ENCODE measurements at places on chromosomes 7 and 10.

GRCh38 chr7:15643000-15643705 lies 43.3 kb downstream of the MEOX2 start:
- DNase-seq, result no peak

DNA sequence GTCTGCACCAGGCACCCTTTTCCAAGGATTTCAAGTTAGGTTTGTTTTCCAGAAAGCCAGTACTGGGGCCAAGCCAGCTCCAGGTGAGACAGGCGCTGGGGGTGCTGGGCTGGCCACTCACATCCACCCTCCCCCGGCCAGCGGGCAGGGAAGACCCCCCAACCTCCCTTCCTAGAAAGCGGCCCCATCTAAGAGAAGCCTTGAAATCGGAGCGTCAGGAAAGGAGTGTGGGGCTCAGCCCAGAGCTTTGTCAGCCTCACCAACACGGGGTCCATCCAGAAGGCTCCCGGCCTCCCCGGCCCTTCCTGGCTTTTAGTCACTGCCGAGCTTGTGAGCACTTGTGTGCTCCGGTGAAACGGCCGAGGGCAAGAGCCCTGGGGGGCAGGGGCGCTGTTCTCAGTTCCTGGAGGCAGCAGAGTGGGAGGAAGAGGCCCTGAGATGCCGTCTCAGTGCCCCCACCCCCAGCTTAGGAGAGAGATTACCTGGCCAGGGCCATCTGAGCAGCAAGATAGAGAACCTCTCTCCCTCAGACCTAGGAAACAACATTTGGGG lies 39.6 kb downstream of the PDGFA start:
- no peak for DNase-seq

GRCh38 chr7:881441-882234 lies 5.3 kb downstream of the GET4 start:
- DNase-seq, result no peak

DNA sequence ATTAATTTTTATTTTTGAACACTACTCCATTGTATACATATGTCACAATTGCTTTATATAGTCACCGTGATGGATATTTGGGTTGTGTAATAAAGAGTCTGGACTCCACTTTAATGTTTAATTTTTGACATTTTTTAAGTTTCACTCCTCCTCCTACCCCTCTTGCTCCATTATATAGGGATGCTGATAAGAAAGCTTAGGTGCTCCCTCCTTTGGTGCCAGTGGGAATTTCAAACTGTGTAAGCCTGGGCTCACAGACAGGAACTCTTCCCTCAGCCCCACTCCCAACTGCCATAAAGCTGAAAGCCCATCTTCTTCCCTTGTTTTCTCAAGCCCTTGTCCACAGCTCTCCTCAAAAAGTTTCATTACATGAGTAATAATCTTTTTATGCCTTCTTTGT lies 47.6 kb downstream of the TWIST1 start:
- no peak for DNase-seq

- no peak for DNase-seq
Observed at GRCh38 chr10:23096802-23097549, 1.6 kb downstream of the MSRB2 start.

- no peak for DNase-seq
Observed at GRCh38 chr7:91784469-91784868, 96.0 kb downstream of the MTERF1 start.

- DNase-seq, result no peak
Observed at GRCh38 chr10:61321041-61321857, 131.9 kb downstream of the TMEM26 start.

DNA sequence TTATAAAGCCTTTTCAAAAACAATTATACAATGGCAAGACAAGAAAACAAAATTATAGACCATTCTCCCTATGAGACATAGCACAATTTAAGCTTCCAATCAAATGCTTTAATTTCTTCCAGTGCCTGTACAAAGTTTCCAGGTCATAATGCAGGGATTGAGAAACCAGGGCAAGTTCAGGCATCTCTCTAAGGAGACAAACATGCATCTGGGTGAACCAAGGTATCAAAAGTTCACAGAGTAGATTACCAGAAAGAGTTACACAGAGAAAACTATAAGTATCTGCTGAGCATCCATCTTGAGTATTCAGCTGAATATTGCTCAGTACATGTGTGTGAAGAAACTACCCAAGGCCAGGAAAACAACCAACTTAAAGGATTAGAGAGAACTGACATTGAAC lies 89.1 kb downstream of the COL28A1 start:
- no peak for DNase-seq

DNA sequence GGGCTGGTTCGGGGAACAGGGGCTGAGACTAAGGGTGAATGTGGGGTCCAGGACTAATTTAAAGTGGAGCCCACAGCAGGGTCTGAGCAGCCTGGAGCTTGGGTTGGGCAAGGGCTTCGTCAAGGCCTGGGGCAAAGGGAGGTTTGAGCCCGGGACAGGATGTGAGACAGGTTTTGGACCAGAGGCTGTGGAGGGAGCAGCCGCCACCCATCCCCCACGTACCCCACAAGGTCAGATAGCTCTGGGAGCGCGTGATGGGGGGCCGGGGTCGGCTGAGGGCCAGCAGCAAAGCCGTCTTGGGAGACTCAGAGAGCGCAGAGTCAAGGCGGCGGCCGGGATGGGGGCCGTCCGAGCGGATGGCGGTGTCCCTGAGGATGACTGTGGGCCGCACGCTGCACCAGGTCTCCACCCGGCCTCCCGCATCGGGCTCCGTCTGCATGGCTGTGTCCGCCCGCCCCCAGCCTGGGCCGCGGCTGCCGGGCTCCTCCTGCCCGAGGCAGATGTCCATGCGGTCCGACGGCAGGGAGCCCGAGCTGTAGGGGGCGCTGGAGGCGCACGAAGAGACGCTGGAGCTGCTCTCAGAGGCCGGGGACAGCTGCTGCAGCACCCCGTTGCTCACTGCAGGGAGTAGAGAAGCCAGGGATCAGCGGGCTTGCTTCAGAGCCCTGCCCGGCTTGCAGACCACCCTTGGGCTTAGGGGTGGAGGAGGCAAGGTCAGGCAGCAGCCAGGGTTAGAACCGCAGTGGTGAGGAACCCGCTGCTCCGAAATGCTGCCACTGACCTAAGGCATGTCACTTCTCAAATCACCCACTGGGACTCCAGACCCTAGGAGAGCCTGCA lies 12.1 kb downstream of the PDZD7 start:
- peak; percentile 40 for DNase-seq

GRCh38 chr7:138890499-138891445 lies 90.4 kb downstream of the KIAA1549 start:
- no peak for DNase-seq

- peak; percentile 8 for DNase-seq
Observed at GRCh38 chr10:118840071-118840775, 85.5 kb upstream of the CACUL1 start.

GRCh38 chr7:75738604-75738974 lies at the start of gene HIP1:
Gene HIP1, minus strand, starts transcription at chr7:75738941. Its CDS starts 21 bp downstream, at chr7:75738920.
- DNase-seq, result no peak

DNA sequence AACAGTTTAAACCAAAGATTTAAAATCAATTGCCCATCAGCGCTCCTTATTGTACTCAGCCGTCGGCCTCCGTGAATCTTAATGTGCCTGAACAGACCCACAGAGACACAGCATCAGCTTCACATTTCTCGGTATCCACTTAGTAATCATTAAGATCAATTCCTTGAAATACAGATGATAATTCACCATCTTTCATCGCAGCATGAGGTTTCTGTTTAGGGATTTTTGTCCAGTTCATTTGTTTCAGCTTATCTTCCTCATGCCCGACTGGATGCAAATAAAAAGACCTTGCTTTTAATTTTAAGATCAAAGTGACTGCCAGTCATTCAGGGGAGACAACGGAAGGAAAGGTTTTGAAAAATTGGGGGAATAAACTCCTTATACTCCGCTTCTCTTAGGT lies 207.8 kb downstream of the WDR37 start:
- DNase-seq, result no peak
